ENCODE measurements at places on chromosomes 5 and 9.

DNA sequence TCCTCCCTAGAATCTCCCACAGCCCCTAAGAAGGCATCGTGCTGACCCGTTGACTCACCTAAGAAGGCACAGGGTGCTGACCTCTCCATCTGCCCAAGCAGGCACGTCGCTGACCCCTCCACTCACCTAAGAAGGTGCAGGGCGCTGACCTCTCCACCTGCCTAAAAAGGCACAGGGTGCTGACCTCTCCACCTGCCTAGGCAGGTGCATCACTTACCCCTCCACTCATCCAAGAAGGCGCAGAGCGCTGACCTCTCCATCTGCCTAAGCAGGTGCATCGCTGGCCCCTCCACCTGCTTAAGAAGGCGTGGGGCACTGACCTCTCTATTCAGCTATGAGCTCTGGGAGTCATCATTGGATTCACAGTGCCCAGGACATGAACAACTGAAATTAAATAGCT, 54.4 kb upstream of the FCN1 start:
- no peak for DNase-seq

- no peak for DNase-seq
These were observed 69.3 kb downstream of the OLFM1 start for GRCh38 chr9:135156525-135157510.

DNA sequence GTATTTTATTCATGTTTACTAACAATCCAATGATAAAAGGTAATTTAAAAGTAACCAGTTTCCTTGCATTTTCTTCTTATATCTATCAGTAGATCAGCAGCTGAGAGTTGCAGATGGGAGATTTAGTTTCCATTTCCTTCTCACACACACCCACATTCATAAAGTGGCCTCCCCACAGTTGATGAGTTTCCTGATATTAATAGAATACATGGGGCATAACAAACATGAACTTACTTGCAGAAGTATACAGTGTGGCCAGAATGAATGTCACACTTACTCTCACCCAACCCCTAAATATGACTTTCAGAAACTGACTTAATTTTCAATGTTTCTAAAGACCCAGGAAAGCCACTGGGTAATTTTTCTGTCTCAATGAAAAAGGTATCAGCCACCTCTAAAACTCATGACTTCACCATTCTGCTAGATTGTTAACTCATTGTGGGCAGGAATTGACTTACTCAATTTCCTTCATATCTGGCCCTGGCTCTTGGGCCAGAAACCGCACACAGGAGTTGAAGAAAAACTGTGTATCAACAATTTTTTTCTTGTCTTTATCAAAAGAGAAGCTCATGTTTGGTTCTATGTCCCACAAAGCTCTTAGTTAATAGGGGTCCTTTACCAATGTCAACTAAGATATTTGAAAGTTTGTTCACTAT, 63.5 kb upstream of the OSMR start:
- no peak for DNase-seq

GRCh38 chr5:128591598-128592455, 53.8 kb upstream of the FBN2 start:
- DNase-seq, result no peak

GRCh38 chr5:119022017-119022745, 33.8 kb upstream of the DTWD2 start:
- no peak for DNase-seq

- DNase-seq, result no peak
These were observed 74.0 kb upstream of the ANXA1 start for GRCh38 chr9:73077625-73078030.

DNA sequence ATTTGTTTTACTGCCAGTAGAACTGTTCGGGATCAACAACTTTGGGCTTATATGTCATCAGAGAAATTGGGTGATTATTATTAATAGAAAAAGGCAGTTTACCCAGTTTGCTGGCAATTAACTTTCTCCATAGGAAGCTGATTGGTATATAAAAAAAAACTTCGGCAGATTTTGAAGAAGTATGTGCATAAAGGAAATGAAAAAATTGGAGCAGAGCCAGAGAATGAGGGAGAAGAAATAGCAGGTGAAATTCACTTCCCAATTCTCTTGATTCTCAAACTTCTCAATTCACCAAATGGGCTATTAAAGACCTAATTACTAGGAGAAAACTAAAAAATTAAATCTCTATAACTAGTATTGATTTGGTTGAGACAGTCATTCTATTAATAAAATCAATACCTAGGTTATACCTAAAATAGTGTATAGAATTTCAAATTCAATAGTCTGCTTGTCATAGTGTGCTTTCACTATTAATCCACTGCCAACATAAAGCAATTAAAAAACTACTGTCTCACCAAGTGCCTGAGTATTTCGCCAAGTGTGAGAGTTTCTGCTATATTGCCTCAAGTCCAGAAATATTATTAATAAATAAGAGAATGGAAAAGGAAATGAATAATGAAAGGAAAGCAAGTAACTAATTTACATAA, 47.5 kb downstream of the STX17 start:
- DNase-seq, result no peak

DNA sequence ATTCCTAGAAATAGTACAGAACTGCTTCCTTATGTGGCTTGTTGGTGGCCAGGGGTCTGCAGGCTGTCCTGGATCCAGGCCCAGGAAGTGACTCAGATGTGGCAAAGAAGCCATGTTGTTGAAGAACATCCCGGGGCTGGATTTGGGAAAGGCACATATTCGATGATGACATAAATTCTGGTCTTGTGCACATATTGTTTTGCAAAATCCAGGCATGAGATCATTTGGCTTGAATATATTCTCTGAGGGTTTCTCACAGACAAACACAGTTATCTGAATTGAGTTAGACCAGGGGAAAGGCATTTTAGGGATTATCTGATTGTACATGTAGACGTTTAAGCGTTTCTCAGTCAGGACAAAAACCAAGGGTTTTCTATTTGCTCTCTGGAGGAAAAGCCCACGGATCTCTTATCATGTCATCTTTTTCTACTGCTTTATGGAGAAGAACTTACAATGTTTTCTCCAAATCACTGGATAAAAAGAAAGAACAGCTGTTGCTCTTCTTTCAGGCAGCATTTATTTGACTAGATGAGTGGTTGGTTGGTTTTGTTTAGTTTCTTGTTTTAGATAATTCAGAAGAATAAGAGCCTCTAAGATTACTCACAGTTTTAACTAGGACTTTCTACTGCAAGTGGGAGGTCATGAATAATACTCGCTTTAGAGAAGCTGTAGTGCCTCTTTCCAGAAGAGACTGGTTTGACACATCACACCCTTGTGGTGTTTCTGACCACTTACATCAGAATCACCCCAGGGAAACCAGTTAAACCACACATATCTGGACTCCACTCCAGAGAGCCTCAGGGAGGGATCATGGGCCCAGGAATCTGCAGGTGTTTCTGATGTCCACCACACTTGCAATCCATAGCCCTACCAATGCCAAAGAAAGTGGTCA, 29.5 kb upstream of the LHFPL2 start:
- no peak for DNase-seq

- no peak for DNase-seq
These were observed 87.1 kb downstream of the AMBP start for GRCh38 chr9:113990975-113991471.

GRCh38 chr5:122412966-122413365, 100.9 kb downstream of the SNCAIP start:
- no peak for DNase-seq

GRCh38 chr5:151685749-151686673, 704 bp downstream of the SPARC start:
- DNase-seq, result no peak

- DNase-seq, result no peak
These were observed 730.4 kb downstream of the EFNA5 start for GRCh38 chr5:106940301-106940846.

- no peak for DNase-seq
These were observed 892.6 kb downstream of the TAF11L14 start for GRCh38 chr5:18526792-18527405.

DNA sequence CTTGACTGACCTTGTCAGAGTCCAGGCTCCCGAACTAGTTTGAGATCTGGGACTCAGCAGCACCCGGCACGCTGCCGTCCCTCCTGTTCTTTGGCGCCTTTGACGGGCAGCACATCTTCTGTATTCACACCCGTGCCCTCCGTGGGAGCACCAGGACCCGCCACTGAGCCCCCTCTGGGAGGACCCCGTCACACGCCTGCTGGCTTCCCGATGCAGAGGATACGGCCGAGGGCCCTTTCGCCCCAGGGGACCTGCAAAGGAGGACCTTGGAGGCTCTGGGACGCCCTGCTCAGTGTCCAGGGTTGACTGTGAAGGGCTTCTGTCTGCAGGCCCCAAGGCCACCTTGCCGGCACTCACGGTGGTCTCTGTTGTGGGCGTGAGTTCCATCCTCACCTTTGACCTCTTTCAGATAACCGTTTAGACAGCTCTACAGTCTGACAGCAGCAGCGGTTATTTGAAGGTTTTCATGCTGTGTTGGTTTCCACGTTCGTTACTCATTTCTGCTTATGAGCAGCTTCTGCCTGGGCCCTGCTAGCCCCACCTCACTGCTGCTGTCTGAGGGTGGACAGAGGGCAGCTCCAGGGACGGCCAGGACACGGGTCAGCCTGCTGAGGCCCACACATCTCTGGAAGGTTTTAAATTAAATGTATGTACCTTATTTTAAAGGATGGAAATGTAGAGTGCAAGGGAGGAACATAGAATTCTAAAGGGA, 12.6 kb upstream of the EXOC3 start:
- no peak for DNase-seq

GRCh38 chr5:87411973-87412629, 629 bp downstream of the CCNH start:
- DNase-seq, result no peak

- DNase-seq, result no peak
These were observed 51.0 kb downstream of the FKTN start for GRCh38 chr9:105608721-105609598.

- DNase-seq, result no peak
These were observed 8.3 kb downstream of the ENTPD8 start for GRCh38 chr9:137432687-137433348.

Measured in stimulated activated CD4-positive, alpha-beta T cell treated with anti-CD3 and anti-CD28 coated beads, Interleukin-12 subunit alpha, Interleukin-12 subunit beta, amount 100 ng/mL, for 24 hours (primary cell).